ENCODE measurements at places on chromosomes 5 and 9.

DNA sequence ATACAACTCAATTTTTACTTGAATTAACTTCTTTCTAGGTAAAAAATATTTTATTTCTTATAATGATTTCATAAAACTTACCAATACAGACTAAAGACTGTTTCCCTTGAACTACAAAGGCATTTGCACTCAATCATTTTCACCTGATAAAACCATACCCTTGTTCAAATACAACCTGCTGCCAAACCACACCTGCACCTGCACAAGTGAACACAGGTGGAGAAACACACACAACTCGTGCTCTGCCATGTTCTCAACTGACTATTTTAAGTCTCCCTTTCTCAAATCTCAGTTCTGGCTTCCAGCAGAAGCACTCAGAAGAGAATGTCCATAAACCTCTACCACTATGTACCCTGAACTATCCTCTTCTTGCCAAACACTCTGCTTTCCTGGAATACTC lies 1892.1 kb downstream of the MAT2B start:
- no peak for DNase-seq

DNA sequence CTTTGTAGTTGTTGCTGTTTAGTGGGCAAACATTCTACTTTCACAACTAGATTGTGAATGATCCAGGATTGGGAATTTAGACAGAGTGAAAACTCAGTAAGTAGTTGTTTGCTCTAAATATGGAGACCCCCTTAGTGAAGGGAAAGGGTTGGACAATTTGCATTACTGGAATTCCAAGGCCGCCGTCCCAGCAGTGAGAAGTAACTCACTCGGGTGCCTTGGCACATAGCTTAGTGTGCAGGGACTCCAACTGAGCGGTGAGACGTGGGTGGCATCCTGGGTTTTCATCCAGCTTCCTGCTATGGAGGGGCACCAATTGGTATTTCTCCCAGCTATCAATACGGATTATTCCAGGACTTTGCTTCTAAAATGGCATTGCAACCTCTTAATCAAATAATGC lies 69.7 kb upstream of the FCN1 start:
- no peak for DNase-seq

GRCh38 chr5:127891942-127892341 lies 188.8 kb downstream of the CCDC192 start:
- no peak for DNase-seq

GRCh38 chr5:167415779-167416746 lies 875.4 kb upstream of the WWC1 start:
- DNase-seq: no peak

- no peak for DNase-seq
These were observed 6.1 kb downstream of the FLT4 start for GRCh38 chr5:180643191-180643851.

DNA sequence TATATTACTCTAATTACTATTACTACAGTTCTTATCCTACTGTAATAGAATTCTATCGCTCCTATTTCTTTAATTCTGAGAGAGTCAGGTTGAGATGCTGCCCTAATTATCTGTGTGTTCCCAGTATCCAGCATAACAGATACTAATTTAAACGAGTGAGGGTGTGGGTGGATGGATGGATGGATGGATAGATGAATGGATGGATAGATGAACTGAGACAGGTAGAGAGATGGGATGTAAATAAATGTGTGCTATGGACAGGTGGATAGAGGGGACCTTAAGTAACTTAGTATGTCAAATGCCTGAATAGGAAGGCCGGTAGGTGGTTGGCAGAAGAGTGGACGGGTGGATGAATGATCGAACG lies 143.6 kb upstream of the ADRA1B start:
- DNase-seq: no peak

GRCh38 chr5:118069452-118069851 lies 918.9 kb downstream of the DTWD2 start:
- DNase-seq: no peak

GRCh38 chr5:59198365-59198764 lies 615.5 kb downstream of the RAB3C start:
- DNase-seq: no peak

- no peak for DNase-seq
These were observed 61.0 kb downstream of the INVS start for GRCh38 chr9:100160021-100160420.

DNA sequence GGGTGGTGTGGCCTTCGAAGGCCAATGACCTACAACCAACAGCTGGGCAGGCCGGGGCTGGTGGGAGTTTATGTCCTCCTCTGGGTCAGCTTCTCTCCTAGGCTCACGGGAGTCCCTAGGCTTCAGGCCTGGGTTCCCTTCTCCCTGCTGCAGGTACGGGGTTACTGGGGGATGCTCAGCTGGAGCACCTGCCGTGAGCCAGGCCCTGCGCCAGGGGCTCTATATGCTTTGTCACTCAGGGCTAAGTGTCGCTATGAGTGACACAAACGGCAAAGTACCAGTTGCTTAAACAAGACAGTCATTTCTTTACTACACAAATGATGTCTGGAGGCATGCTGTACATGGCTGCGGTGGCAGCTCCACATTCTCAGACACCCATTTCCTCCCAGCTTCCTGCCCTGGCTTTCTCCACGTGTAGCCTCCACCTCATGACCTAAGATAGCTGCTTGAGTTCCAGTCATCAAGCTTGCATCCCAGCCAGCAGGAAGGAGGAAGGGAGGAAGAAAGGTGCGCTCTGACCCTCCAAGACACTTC lies 22.5 kb upstream of the NINJ1 start:
- DNase-seq: no peak

GRCh38 chr5:101948615-101949014 lies 347.5 kb downstream of the SLCO4C1 start:
- DNase-seq: no peak

DNA sequence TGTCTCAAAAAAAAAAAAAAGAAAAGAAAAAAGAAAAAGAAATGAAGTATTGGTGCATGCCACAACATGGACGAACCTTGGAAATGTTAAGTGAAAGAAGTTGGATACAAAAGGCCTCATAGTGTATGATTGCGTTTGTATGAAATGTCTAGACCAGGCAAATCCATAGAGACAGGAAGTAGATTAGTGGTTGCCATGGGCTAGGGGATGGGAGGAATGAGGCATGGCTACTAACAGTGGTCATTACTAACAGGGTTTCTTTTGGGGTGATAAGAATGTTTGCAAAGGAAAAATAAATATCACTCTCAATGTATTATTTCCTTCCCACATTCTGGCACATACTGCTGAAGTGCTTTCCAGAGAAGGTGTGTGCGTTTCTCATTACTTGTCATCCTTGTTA lies 44.1 kb downstream of the UGCG start:
- no peak for DNase-seq

- no peak for DNase-seq
These were observed 374.3 kb downstream of the CCDC171 start for GRCh38 chr9:15927161-15927560.

DNA sequence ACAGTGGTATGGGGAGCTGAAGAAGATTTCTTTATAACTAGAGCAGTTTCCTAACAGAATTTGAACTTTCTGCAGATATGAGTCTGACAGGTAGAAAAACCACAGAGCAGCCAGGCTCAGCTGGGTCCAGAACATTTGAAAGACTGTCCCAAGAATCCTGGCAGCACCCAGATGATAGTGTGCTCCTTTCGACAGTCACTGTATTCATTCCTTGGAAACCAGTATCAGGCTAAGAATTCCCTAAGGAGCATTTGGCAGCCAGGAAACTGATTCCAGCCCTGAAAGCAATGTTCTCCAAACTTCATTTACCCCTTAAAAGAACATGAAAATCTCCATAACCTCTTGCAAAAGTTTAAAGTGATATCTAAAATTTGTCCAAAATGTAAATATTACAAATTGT lies 123.0 kb upstream of the MTAP start:
- DNase-seq: no peak

GRCh38 chr5:146642410-146642809 lies 126.4 kb upstream of the GPR151 start:
- DNase-seq: no peak

- no peak for DNase-seq
These were observed 59.2 kb upstream of the ADAMTS2 start for GRCh38 chr5:179404321-179405053.

- DNase-seq: no peak
These were observed 7.7 kb upstream of the OCLN start for GRCh38 chr5:69484891-69485290.

DNA sequence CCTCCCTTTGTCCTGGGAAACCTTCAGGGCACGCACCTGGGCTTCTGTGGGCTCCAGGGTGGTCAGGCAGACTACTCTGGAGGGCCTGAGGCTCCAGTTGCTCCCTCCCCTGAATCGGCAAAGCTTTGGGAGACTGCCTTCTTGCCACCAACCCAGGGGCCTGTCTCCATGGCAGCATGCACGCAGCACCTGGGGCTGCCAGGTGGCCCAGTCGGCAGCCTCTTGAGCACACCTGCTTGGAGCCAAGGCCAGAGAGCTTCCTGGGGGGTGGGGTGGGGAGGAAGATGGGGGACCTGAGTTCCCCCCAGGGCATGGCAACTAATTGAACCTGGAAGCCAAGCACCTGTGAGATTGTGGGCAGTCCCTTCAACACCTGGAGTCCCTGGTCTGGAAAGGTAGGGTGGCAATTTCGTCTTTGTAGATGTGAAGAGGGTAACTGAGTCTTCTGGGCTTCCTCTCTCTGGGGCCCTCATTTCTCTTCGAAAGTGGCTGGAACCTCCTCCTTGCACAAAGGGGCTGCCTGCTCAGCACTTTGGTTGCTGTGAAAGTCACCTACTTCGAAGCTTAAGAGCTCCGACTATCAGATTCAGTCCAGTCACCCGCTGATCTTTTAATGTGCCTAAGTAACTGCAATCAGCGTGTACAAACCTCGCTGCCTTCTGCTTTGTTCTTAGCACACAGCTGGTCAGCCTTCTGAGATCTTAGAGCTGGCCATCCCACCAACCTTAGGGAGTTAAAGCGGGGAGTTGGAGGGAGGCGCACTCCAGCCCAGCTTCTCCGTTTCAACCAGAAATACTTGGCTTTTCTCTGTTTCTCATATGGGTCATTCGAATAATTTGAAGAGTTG lies 4.0 kb downstream of the RNF183 start:
- DNase-seq: no peak

DNA sequence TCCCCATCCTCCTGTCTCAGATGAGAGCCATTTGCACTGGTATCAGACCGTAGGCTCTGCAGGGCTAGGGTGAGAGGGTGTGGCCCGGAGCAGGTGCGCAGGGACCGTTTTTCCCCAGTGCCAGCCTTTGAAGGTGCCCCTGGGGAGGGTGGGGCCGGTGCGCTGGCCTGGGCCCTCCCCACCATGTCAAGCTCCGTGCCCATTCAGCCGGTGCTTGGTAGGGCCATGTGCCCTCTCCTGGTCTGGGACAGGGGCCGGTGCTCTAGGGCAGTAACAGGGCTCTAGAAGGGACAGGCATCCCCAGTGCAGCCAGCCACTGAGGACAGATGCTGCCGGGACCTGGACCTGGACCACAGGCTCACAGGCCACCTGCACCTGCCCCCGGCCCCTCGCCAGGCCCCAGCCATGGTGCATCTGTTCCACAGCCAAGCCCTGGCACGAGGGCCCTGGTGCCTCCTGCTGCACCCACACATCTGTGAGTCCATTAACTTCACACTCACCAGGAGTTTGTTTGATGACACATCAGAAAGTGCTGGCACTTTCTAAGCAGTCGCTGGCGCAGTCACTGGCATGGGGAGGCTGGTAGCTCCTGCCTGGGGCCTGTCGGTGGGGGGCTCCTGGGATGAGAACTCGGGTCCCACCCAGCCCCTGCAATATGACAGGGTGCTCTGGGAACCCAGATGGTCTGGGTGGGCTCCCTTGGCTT lies 5.0 kb upstream of the QRFP start:
- DNase-seq: no peak

DNA sequence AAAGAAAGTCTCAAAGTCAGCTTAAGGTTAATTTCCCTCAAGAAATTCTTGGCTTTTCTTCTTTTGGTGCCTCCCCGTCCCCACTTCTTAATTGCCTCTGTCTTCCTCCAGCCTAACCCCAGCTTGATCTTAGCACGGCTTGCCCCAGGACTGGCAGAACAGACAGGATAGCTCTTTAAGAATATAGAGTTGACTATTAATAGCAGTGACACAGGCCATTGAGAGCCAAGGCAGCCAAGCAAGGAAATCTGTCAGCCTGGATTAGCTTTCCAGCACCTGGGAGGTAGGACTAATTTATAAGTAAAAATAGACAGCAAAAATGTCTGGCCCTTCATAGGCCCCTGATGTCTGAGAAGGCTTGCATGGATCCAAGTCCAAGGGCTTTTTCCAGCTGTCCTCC lies 384.6 kb upstream of the SLC30A5 start:
- no peak for DNase-seq
